ENCODE measurements at places on chromosomes 6 and 20.

- no peak for DNase-seq
Measured at GRCh38 chr6:23620911-23621401, 505.1 kb upstream of the NRSN1 start.

DNA sequence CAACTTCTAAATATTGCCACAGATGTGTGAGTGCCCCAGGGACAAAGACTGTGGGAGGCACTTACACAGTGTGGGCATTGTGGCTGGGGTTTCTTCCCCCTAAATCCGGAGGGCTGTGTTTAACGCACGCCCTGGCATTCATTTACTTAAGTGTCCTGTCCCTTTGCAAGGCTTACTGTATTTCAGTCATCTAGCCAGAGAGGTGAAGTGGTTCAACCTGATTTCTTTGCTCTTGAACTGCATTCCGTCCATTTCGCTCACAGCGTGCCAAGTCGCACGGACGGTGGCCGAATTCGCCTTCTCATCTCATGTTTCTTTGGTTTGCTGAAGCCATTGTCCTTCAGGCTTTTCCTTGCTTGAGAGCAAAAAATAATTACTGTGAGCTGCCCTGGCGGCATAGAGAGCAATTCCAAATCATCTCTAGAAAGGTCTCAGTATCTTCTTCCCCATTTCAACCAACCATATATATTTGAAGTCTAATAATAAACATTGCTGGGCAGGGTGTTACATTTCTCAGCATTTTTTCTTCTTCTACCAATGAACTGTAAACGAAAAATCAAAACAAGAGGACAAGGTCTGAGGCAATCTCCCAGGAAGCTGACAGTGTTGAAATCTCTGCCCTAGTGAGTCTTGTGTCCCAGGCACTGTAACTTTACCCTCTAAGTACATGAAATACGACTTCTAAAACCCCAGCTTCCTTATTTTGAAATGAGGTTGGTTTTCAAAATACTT lies 16.9 kb downstream of the SYTL3 start:
- no peak for DNase-seq

DNA sequence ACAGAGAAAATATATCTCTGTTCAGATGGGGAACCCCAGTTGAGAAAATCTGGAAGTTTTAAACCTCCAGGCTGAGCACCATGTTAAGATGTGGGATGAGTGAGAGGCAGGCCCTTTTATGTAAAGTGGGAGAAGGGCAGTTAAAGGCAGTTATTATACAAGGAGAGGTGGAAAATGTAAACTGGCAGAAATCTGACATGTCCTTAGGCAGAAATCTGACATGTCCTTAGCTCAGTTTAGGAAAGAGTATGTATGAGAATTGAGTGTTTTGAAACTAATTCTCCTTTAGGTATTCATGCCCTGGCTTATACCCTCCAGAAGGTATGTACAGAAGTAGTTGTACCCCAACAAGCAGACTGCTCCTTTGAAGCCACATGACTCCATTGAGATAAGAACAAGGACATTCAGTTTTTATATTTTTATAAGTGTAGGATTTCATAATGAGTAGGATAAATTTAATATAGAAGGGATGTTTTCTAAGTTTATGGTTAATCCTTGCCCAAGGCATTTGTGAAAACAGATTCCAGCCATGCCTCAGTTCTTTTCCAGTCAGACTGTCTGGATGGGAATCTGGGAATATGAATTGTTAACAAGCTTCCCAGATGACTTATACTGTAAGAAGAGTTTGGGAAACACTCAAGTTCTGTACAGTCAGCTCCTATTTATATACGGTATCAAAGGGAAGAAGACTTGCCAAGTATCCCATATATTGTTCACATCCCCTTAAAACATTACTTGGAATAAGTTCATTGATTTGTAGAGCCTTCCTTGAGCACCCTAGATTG lies 87.7 kb downstream of the SCAND1 start:
- no peak for DNase-seq

- DNase-seq = no peak
Measured at GRCh38 chr6:105321207-105321606, 81.7 kb downstream of the PREP start.

GRCh38 chr20:58054082-58054779 lies 174.2 kb downstream of the ANKRD60 start:
- no peak for DNase-seq

DNA sequence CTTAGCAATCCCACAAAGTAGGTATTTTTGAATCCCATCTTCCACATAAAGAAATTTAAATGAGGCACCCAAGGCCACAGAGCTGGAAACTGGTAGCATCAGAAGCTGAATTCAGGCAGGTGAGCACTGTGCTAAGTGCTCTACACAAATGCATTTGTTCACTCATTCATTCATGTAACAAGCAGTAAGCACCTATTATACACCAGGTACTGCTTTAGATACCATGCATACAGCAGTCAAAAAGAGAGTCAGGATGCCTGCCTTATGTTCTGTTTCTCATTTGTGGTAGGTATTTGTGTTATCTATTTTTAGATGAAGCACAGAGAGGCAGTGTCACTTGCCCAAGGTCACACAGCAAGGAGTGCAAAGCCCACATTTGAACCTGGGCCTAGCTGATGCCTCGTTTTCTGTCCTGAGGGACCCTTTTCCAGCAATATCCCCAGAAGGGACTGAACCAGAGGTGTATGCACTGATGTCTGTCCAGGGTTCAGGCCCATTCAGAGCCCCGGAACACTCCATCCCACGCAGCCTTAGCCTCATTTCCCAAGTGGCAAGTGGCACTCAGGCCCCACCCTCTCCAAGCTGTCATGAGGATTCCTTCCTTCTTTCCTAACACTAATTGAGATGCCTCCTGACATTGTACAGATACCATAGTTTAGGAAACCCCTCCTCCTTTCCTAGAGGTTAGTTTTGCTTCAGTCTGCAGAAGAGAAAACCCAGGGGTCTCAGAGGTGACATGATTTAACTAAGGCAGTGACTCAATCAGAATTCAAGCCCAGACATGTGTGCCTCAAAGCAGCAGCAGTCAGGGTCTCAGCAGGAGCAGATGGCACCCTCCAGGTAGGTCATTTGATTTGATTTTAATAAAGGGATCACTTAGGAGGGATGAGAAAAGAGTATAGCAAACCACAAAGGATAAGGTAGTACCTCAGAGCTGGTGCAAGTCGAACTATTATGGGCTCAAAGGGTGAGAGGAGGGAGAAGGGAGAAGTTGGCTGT lies 61.2 kb upstream of the SIRPA start:
- DNase-seq = no peak

DNA sequence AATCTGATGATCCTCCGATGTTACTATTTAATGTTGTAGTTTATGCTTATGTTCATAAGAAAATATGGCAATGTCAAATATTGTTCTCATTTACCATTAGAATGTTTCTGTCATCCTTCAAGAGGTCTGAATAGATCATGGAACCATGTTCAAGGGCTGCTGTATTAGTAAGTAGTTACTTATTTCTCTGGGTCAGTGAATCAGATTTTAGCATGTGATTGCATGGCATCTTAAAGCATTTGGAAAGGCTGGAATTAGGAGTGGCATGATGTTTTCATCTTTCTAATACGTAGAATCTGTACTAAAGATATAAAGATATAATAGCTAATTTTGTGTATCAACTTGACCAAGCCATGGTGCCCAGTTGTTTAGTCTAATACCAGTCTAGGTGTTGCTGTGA lies 40.5 kb upstream of the NKX2-4 start:
- no peak for DNase-seq

GRCh38 chr6:147769496-147770087 lies 261.1 kb downstream of the SAMD5 start:
- no peak for DNase-seq

GRCh38 chr20:10667077-10667401 lies 6.8 kb downstream of the JAG1 start:
- no peak for DNase-seq
